ENCODE measurements at places on chromosomes 2 and 18. TPM values are rescaled to one million over a fixed set of nuclear protein-coding genes. Genes with fewer than 3 reads are reported as not detected.
A peak's percentile ranks its signal among the peaks of the same experiment; 100 is the strongest.

GRCh38 chr2:148273158-148273691, 252.3 kb downstream of the MBD5 start:
- peaks cover 11% of the 10 kb centered on the region for H3K36me3 ChIP-seq
- peak overlapping the region; percentile 78 for H3K27ac ChIP-seq
- no peaks in the 10 kb centered on the region for H3K27me3 ChIP-seq
- no peak for DNase-seq
- peaks cover 6% of the 10 kb centered on the region for H3K4me1 ChIP-seq
- no peak overlapping the region for H3K4me3 ChIP-seq

- no peaks in the 10 kb centered on the region for H3K27me3 ChIP-seq
- no peak overlapping the region for H3K4me3 ChIP-seq
- H3K36me3 ChIP-seq = no peaks in the 10 kb centered on the region
These were observed 128.0 kb downstream of the ARL4C start for GRCh38 chr2:234368861-234369261.

LRATD1 gene
- total RNA-seq = 3.6 TPM

DNA sequence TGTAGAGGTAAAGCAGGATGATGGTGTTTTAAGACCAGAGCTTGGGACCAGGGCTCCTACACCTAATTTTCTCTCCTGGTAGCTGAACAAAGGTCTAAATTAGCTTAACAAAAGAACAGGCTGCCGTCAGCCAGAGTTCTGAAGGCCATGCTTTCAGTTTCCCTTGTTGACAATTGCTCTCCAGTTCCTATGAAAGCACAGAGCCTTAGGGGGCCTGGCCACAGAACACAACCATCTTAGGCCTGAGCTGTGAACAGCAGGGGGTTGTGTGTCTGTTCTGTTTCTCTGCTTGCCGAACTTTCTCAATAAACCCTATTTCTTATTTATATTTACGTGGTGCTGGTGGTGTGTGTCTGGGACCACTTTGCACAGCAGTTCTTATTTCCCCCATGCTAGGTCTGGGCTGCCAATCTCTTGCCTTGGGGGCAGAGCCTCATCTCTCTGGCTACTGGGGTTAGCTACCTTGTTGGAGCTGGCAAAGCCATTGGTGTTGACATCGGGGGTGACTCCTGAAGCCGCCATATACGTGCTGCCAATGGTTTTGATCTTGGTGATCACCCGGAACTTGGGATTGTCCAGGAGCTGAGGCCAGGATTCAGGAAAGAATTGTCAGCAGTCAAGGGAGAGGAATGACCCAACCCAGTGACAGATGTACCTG, 29.0 kb downstream of the CENPO start:
- peak overlapping the region; percentile 82 for H3K27ac ChIP-seq
- peaks cover 36% of the 10 kb centered on the region for H3K36me3 ChIP-seq
- H3K27me3 ChIP-seq = peaks cover 2% of the 10 kb centered on the region
- H3K4me1 ChIP-seq = peaks cover 28% of the 10 kb centered on the region
- DNase-seq = no peak

RAD51AP2 gene
- total RNA-seq = 0.16 TPM

RGPD8 gene
- total RNA-seq = 4.3 TPM

SERPINB7 gene
- not detected for total RNA-seq

GRCh38 chr2:215621381-215621780, 185.5 kb upstream of the FN1 start:
- H3K4me3 ChIP-seq = no peak overlapping the region
- no peaks in the 10 kb centered on the region for H3K36me3 ChIP-seq
- DNase-seq = no peak
- peaks cover 21% of the 10 kb centered on the region for H3K4me1 ChIP-seq
- no peak overlapping the region for H3K27ac ChIP-seq

- no peaks in the 10 kb centered on the region for H3K27me3 ChIP-seq
- H3K36me3 ChIP-seq = no peaks in the 10 kb centered on the region
- no peak for DNase-seq
- peak overlapping the region; percentile 80 for H3K27ac ChIP-seq
These were observed 139.3 kb downstream of the KLHL29 start for GRCh38 chr2:23524261-23524706.

- no peak for DNase-seq
- peaks cover 4% of the 10 kb centered on the region for H3K4me1 ChIP-seq
- no peaks in the 10 kb centered on the region for H3K27me3 ChIP-seq
- no peak overlapping the region for H3K4me3 ChIP-seq
- no peak overlapping the region for H3K27ac ChIP-seq
These were observed 22.9 kb downstream of the WIPF1 start for GRCh38 chr2:174574657-174575056.

- DNase-seq = no peak
- H3K27ac ChIP-seq = no peak overlapping the region
- H3K4me3 ChIP-seq = no peak overlapping the region
- H3K4me1 ChIP-seq = peaks cover 16% of the 10 kb centered on the region
- H3K36me3 ChIP-seq = no peaks in the 10 kb centered on the region
These were observed 219.1 kb downstream of the CALCRL start for GRCh38 chr2:187228986-187229385.

DNA sequence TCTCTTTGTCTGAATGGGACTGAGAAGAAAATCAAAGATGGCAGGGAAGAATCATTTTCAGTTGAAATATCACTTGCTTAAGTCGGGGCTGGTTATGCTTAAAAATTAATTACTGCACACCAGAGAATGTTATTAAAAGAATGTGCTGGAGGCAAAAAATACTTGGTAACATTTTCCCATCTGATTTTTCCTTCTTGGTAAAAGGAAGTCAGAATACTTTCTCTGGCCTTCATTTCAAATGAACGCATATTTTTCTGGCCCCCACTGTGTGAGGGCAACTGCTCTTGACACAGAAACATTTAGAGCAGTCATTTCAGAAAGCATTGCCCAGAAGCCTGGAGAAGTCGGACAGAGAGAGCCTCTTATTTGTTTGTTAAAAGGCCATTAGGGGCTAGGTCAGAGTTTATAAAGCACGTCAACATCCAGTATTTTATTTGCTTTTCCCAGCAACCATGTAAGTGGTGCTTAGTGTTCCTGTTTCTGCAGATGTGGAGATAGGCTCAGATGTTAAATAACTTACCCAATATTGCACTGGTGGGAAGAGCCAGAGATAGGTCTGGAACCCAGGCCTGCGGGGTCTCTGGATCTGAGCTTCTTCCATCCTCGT, 32.9 kb upstream of the LYPD6B start:
- no peak overlapping the region for H3K27ac ChIP-seq
- H3K4me3 ChIP-seq = no peak overlapping the region
- no peaks in the 10 kb centered on the region for H3K27me3 ChIP-seq
- no peak for DNase-seq

- no peak overlapping the region for H3K27ac ChIP-seq
- DNase-seq = no peak
- H3K4me3 ChIP-seq = no peak overlapping the region
- H3K36me3 ChIP-seq = no peaks in the 10 kb centered on the region
- H3K4me1 ChIP-seq = peaks cover 32% of the 10 kb centered on the region
- H3K27me3 ChIP-seq = no peaks in the 10 kb centered on the region
These were observed 91.8 kb downstream of the TGIF1 start for GRCh38 chr18:3541549-3542386.

DNA sequence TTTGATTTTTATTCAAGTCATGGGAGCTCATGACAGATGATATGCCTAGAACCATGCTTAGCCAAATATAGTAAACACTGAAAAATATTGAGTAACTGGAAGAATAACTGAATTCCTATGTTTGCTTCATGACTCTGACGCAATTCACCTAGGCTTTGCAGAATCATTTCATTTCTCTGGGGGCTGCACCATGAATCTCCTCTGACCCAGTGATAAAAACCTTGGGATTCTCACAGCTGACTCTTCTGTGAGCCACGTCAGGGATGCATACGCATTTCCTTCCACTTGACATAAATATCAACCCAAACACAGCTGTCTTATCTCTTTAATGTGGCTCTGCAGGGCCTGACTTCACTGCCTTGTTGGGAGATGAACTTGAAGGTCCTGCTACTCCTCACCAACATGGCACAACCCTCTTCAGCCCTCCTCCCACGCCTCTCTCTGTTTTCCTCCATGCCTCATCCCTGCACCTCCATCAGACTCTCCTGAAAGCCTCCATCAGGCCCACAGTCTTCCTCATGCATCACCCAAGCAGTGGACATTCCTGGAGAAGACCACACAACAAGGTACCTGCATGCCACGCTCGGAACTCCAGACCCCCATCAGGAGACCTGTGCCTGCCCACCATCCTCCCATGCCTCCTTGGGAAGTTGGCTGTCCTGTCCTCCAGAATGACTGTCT, 29.8 kb downstream of the COL6A3 start:
- H3K4me3 ChIP-seq = no peak overlapping the region
- peaks cover 19% of the 10 kb centered on the region for H3K27me3 ChIP-seq
- no peaks in the 10 kb centered on the region for H3K36me3 ChIP-seq
- no peak overlapping the region for H3K27ac ChIP-seq
- no peaks in the 10 kb centered on the region for H3K4me1 ChIP-seq

PDE1A gene
- total RNA-seq = 27.4 TPM

- no peaks in the 10 kb centered on the region for H3K36me3 ChIP-seq
- H3K27me3 ChIP-seq = no peaks in the 10 kb centered on the region
- H3K27ac ChIP-seq = no peak overlapping the region
- peaks cover 5% of the 10 kb centered on the region for H3K4me1 ChIP-seq
These were observed 31.9 kb upstream of the CEP68 start for GRCh38 chr2:65024149-65024829.

DNA sequence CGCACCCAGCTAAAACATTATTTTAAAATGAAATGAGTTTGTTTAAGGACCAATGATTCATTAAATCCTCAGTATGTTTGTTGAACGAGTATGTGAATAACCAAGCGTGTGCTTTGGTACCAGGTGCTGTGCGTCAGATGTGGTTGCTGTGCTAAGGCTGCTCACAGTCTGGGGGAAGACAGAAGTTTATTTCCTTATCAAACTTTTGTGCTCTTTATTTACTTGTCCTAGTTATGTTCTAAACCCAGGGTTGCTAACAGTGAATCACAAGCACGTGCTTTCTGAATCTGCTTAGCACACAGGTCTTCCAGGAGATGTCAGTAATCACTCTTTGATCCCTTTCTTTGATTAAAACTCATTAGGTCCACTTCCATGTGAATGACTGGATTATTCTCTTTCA, 37.0 kb downstream of the RAPGEF4 start:
- peaks cover 4% of the 10 kb centered on the region for H3K4me1 ChIP-seq
- no peaks in the 10 kb centered on the region for H3K36me3 ChIP-seq
- DNase-seq = no peak
- no peaks in the 10 kb centered on the region for H3K27me3 ChIP-seq

- no peak for DNase-seq
- no peaks in the 10 kb centered on the region for H3K27me3 ChIP-seq
- H3K4me1 ChIP-seq = peaks cover 5% of the 10 kb centered on the region
- no peaks in the 10 kb centered on the region for H3K36me3 ChIP-seq
These were observed 98.1 kb downstream of the CRIM1 start for GRCh38 chr2:36453652-36454051.

MPP4 gene
- total RNA-seq = 0.18 TPM

DNA sequence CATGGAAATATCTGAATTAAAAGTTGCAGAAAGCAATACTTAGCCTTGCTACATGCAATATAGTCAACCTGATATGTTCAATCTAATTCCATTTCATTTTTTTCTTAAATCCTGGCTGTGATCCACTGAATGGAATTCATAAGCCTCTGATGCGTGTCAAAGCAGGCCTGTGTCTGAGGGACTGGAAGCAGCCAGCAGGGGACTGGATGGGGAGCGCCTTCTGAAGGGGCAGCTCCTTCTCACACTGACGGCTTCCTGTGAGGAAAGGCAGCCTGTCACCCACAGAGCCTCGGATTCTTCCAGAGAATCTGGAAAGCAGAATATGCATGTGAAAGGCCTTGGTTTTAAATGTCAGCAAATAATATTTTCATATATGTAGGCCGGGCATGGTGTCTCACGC, 73.5 kb downstream of the KCNF1 start:
- H3K4me1 ChIP-seq = peaks cover 18% of the 10 kb centered on the region
- H3K27ac ChIP-seq = no peak overlapping the region
- no peaks in the 10 kb centered on the region for H3K27me3 ChIP-seq
- DNase-seq = no peak
- no peak overlapping the region for H3K4me3 ChIP-seq

TEX44 gene
- not detected for total RNA-seq

GRCh38 chr18:48492880-48493279, 46.0 kb upstream of the CTIF start:
- peaks cover 2% of the 10 kb centered on the region for H3K36me3 ChIP-seq
- H3K4me3 ChIP-seq = no peak overlapping the region
- H3K27ac ChIP-seq = no peak overlapping the region

- no peak overlapping the region for H3K27ac ChIP-seq
- no peak for DNase-seq
- H3K4me3 ChIP-seq = no peak overlapping the region
- peaks cover 6% of the 10 kb centered on the region for H3K4me1 ChIP-seq
- no peaks in the 10 kb centered on the region for H3K27me3 ChIP-seq
- H3K36me3 ChIP-seq = peaks cover 5% of the 10 kb centered on the region
These were observed 10.3 kb downstream of the PECR start for GRCh38 chr2:216071111-216071851.

DNA sequence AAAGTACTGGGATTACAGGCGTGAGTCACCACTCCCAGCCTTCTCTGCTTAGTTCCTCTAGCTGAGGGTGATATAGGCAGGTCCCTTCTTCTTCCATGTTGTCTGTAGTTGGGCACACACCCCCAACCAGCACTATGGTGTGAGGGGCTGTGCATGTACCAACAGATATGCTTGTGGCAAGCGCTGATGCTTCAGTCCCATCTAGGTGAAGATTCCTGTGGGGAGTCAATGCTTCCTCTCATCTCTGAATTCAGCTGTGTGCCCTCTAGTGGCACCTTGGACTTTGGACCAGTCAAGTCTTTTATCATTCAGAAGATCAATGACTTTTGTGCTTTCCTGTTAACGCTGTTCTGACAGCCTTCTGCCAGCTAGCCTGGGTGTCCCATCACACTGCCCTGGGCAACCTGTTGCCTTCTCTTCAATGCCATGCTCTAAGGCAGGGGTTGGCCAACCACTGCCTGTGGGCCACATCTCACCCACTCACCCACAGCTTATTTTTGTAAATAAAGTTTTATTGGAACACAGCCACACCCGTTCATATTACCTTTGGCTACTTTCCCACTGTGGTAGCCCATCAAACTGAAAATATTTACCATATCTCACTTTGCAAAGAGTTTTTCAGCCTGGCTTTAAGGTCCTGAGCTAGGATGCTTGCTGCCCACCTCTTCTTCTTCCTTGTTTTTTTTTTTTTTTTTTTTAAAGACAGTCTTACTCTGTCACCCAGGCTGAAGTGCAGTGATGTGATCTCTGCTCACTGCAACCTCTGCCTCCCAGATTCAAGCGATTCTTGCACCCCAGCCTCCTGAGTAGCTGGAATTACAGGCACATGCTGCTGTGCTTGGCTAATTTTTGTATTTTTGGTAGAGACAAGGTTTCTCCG, 51.0 kb downstream of the NPAS2 start:
- H3K27ac ChIP-seq = peak overlapping the region; percentile 69
- no peak overlapping the region for H3K4me3 ChIP-seq
- no peaks in the 10 kb centered on the region for H3K27me3 ChIP-seq
- H3K36me3 ChIP-seq = peaks cover 7% of the 10 kb centered on the region
- no peak for DNase-seq

Data from neural crest cell (in vitro differentiated cells).